Endodermal cell (in vitro differentiated cells): ENCODE measurements at places on chromosomes 6 and 20.

GRCh38 chr20:15900443-15900842, 672.8 kb downstream of the KIF16B start:
- no peak for DNase-seq

DNA sequence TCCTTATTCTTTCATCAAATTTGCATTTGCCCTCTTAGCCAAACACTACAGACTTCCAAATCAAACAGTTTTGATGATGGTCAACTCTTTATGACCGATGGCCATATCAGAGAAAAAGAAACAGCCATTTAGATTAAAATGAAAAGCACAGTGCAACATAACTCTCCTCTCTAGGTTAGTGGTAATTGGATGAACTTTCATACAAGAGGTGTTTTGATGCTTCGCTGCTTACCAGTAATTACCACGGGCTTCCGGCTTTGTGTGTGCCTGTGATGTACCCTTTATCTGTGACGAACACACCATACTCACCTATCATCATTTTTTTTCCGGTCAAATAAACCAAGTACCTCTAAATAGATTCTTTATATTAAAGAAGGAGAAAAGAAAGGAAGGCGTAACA, 181.8 kb downstream of the FOXA2 start:
- no peak for DNase-seq

DNA sequence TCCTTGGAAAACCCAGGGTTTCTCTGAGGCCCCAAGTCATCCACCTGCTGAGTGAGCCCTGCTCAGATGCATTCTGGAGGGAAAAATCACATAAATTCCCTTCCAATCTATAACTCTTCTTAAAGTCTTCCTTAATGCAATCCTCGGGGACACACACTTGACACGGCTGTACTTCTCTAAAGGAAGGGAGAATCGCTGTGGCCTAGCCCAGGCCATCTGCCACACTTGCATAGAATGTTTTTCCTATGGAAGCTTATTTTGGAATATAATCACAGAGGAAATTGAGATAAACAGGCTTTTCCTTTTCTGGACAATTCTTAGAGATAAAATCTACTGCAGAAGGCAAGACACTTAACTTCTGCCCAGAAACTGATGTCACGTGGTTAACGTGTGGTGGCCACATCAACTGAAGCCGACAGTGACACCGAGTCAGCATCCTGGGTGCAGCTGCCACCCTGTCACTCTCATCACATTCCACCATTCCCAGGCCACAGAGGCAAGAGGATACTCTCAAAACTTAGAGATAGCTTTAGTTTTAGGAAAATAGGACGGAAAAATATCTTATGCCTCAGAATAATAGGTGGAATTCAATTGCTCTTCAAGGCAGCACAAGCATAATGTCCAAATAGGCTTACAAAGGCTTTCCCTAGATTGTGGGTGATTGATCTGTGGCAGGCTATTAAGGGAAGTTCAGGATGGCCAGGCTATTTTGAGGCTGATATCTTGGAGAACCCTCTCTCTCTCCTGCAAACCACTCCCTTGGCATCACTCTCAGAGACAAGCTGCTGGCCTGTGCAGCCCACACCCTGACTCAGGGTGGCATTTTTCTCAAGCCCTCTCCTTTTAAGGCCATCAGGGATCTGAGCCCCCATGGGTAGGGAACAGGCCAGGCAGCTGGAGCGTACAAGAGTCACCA, 29.6 kb downstream of the PSMB1 start:
- DNase-seq: no peak

DNA sequence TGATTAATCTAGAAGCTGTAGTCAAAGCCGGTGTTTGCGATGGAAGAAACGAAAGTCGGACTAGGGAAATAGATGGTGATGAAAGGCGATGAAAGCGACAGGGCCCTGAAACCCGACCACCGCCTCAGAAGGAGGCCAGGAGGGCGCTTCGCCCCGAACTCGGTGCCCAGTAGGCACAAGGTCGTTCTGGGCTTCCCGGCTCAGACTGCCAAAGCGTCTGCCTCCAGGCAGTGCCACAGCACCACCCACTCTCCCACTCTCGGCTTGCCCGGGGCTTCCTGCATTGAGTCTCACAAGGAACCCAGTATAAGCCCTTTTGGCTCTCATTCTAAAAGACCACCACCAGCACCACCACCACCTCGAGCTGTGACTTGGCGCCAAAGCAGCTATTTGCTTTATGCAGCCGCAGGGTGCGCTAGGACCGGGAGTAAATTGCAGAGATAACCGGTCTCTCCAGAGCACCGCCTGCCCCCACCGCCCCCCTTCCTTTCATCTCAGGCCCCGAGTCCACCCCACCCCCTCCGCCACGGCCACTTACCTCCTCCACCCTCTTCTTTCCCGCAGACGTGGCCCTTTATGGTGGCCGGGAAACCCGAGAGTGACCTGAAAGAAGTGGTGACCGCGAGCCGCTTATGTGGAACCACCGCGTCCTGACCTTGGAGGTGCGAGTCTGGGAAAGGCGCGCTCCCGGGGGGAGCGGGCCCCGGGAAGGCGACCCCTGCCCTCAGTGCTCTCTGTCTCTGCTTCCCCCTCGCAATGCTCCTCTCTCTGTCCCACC, 2.4 kb downstream of the TCF21 start:
- DNase-seq: peak; percentile 84
